Spleen (tissue), 13 donors: ENCODE measurements at places on chromosomes 5 and 9. TPM values are rescaled to one million over a fixed set of nuclear protein-coding genes. Genes with fewer than 3 reads are reported as not detected.

C5orf52 gene
- not detected for polyA plus RNA-seq

PCDHA1 gene
- polyA plus RNA-seq = not detected

DOCK2 gene
- polyA plus RNA-seq = 48.6 TPM

AKNA gene
- polyA plus RNA-seq = 129 TPM

WHRN gene
- polyA plus RNA-seq = 25.4 TPM

PGM5 gene
- polyA plus RNA-seq = 3.2 TPM

TMOD1 gene
- 2.4 TPM for polyA plus RNA-seq

FAM221B gene
- polyA plus RNA-seq = not detected

KIF20A gene
- polyA plus RNA-seq = 4.9 TPM

IL3 gene
- polyA plus RNA-seq = not detected

GRIA1 gene
- polyA plus RNA-seq = 0.10 TPM

IRX1 gene
- polyA plus RNA-seq = not detected

FOCAD gene
- 3.7 TPM for polyA plus RNA-seq

SYNPO gene
- 6.9 TPM for polyA plus RNA-seq

MEIKIN gene
- not detected for polyA plus RNA-seq

PLPPR1 gene
- polyA plus RNA-seq = not detected

PPP3R2 gene
- not detected for polyA plus RNA-seq

TERT gene
- 0.09 TPM for polyA plus RNA-seq

FOXD1 gene
- polyA plus RNA-seq = 1.1 TPM

CDC20B gene
- not detected for polyA plus RNA-seq

VCP gene
- 48.5 TPM for polyA plus RNA-seq

PLEKHG4B gene
- polyA plus RNA-seq = not detected

FAM163B gene
- polyA plus RNA-seq = not detected

ARID3C gene
- polyA plus RNA-seq = not detected

LCN2 gene
- polyA plus RNA-seq = 13.3 TPM

WDR38 gene
- not detected for polyA plus RNA-seq

MARCOL gene
- polyA plus RNA-seq = not detected

BTNL8 gene
- 0.58 TPM for polyA plus RNA-seq

FPGS gene
- polyA plus RNA-seq = 39.5 TPM
